ENCODE measurements at places on chromosomes 11 and 22.

GRCh38 chr22:17436981-17437412 is 67.7 kb downstream of the CECR2 start:
- no peak for DNase-seq

GRCh38 chr11:106400949-106401570 is 323.6 kb downstream of the AASDHPPT start:
- DNase-seq = no peak

DNA sequence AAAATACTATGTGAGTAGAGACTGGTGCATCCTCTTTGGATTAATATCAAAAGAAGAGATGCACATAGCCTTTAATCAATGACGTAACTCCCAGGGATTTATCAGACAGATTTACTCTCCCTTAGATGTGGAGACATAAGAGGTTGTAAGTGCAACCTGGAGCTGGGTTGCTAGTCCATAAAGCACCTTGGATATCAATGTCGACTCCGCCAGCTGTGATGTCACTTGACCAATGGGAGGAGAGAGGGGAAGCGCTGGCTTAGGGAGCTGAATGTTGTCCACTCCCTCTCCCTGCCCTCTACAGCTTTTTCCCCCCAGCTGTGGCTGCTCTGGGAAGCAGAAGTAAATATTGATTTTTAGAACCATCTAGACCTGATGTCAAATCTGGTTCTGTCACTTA is 28.9 kb upstream of the TMEM86A start:
- DNase-seq = no peak

DNA sequence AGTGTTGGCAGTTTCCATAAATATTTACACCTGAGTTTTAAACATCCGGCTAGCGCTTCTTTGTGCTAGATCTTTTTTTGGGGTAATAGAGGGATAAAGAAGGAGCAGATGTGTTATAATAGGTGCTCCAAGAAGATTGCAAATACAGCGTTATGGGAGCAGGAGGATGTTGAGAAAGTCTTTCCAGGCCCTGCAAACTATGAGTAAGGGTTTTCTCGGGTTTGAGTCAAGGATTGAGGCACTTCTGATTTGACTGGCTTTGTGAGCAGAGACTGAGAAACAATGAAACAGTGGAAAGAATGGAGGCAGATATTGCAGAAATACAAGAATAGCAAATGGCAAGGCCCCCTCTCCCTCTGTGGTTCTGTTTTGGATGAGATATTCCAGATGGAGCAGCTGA is 155.0 kb upstream of the TIMP3 start:
- peak; percentile 8 for DNase-seq

DNA sequence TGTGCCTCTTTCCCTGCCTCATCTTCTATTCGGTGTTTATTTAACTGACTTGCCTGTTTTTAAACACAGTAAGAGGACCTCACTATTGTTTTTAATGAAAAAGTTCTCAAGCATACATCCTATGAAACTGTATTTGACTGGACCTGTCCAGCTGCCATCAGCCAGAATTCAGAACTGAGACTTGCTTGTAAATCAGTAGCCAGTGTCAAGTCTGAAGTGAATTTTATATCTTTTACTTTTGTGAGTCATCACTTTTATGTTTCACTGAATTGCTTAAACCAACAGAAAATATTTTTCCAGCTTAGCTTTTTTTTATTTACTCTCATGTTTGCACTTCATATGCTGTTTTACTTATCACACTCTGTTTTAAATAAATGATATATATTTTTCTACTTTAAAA is 88.3 kb downstream of the LUZP2 start:
- no peak for DNase-seq

- no peak for DNase-seq
These were observed 806.7 kb downstream of the NTM start for GRCh38 chr11:132177106-132177505.

GRCh38 chr11:24070435-24070834 is 426.4 kb upstream of the LUZP2 start:
- DNase-seq = no peak

DNA sequence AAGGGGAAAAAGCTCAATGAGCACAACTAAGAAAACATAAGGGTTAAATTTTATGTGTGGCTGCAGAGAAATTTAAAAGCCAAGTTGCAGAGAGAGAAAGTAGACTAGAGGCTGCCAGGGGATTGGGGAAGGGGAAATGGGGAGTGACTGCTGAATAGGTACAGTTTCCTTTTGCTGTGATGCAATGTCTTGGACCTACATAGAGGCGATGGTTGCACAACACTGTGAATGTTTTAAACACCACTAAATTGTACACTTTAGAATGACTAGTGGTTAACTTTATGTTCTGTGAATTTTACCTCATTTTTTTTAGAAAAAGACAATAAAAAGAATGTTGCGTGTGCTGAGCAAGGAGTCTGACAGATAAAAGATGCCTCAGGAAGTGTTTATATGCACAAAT is 36.5 kb downstream of the TENM4 start:
- DNase-seq = no peak

GRCh38 chr22:47245286-47245685 is 482.8 kb downstream of the TBC1D22A start:
- DNase-seq = no peak

DNA sequence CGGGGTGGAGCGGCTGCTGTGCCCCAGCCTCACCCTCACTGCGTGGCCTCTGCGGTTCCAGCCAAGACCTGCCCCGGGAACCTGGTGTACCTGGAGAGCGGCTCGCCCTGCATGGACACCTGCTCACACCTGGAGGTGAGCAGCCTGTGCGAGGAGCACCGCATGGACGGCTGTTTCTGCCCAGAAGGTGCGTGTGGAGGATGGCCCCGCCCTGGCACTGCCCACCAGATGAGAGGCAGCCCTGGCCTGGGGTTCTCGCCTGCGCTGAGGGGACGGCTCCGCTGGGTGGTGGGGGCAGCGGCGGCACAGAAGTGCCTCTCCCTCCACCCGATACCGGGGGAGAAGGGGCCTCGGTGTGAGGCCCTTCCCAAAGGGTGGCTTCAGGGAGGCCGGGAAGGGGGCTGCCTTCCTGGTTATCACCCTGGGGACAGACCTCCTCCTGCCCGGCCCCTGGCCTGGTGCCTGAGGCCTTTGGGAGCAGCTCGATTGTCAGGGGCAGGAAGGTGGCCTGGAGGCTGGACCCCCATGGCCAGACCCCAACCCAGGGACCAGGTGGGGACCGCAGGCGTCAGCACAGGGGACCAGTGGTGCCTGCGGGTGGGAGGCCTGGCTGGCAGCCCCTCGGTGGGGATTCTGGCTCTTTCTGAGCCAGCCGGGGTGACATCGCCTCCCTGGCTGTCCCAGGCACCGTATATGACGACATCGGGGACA is 7.1 kb downstream of the MUC2 start:
- DNase-seq = peak; percentile 53

DNA sequence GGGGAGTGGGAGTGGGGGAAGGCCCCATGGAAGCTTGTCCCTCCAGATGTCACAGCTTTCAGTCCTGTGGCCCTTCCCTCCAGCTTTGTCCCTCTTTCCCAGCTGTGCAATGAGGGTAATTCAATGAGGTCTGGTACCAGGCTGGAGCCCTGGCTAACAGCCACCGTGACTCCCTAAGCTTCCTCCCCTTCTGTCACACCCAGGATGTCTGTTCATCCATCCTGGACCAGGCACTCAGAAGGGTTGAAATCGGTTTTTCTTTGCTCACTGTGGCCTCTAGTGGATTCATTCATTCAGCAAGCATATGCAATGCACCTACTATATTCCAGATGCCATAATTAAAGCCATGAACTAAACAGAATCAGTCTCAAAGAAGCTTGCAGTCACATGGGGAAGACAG is 38.7 kb downstream of the SYT13 start:
- DNase-seq = no peak

- peak; percentile 63 for DNase-seq
These were observed 638 bp downstream of the NRGN start for GRCh38 chr11:124740277-124740882.

DNA sequence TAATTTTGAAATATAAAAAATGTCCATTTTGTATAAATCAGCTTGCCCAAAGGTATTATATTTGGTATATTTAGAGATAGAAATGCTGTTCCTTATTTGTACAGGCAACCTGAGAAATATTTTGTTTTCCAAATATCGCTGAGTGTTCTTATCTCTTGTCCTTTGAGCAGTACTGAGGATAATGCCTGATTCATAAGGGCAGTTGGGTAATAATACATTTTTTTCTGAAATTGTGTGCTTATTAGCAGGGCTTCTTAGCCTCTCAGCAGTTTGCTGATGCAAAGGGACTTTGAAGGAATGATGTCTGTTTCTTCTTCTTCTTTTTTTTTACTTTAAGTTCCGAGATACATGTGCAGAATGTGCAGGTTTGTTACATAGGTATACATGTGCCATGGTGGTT is 69.1 kb downstream of the LDLRAD3 start:
- no peak for DNase-seq

GRCh38 chr22:21563912-21564311 is 3.6 kb upstream of the UBE2L3 start:
- no peak for DNase-seq

DNA sequence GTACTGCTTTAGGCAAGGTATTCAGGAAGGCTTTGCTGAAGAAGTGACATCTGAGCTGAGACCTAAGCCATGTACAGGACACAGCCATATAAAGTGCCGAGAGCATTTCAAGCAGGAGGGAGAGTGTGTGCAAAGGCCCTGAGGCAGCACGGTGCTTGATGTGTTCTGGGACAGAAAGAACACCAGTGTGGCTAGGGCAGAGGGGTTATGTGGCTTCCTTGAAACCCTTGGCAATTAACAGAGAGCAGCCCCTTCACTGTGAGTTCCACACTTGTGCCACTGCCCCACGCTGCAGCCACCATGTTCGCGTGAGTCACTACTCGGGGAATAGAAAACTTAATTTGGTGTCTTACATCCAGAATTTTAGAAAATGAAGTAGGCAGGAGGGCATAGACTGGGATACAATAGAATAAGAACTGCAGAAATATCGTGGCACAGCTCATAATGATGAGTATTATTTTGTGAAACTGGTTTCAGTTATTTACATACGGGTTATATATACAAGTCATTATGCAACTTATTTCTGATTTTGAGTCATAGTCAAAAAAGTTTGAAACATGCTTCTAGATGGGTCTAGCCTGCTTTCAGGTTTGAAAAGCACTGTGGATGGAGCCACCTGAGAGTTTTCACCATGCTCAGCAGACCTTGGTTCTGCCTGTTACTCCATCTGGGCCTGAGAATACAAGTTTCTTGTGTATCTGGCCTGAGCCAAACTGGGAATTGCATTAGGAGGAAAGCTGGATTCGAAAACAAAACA is 11.8 kb downstream of the IL10RA start:
- peak; percentile 38 for DNase-seq

- DNase-seq = no peak
These were observed 119.0 kb downstream of the CSTPP1 start for GRCh38 chr11:47055534-47055933.

- no peak for DNase-seq
These were observed 4.5 kb upstream of the CCDC81 start for GRCh38 chr11:86370171-86370570.

GRCh38 chr22:35305525-35306070 is 5.9 kb downstream of the TOM1 start:
- DNase-seq = no peak

- no peak for DNase-seq
These were observed 3.9 kb downstream of the ATF4 start for GRCh38 chr22:39524089-39524752.

- no peak for DNase-seq
These were observed 53.4 kb downstream of the FAM181B start for GRCh38 chr11:82680252-82680651.

- DNase-seq = no peak
These were observed 87.9 kb upstream of the CLPB start for GRCh38 chr11:72522186-72522585.

- DNase-seq = peak; percentile 33
These were observed 528 bp downstream of the WEE1 start for GRCh38 chr11:9573775-9574621.

DNA sequence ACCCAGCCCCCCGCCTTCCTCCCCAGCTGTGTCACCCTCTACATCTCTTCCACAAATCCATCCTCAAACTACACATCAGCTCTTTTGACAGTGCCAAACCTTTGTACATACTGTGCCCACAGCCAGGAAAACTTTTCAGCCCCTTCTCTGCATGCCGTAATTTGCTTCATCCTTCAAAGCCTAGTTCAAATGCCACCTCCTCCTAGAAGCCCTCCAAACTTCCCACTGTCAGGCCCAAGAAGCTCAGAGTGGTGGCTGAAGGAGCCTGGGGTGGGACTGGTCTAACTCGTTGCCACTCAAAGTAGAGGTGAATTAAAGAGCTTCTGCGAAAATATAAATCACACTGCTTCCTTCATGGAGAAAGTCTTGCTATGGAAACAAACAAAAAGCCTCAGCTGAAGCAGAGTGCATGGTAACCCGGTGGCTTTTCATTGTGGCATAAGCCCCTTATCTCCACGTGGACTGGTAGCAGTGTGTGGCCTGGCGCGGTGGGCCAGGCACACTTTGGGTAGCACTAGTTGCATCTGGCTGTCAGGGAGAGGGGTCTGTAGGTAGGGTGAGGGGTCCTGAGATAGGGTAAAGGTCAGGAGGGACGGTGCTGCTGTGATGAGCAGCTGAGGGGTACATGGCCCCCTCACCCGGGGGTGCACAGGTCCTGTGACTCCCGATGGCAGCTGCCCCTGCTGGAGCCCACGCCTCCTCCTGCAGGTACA is 76.9 kb downstream of the MYO7A start:
- DNase-seq = no peak

DNA sequence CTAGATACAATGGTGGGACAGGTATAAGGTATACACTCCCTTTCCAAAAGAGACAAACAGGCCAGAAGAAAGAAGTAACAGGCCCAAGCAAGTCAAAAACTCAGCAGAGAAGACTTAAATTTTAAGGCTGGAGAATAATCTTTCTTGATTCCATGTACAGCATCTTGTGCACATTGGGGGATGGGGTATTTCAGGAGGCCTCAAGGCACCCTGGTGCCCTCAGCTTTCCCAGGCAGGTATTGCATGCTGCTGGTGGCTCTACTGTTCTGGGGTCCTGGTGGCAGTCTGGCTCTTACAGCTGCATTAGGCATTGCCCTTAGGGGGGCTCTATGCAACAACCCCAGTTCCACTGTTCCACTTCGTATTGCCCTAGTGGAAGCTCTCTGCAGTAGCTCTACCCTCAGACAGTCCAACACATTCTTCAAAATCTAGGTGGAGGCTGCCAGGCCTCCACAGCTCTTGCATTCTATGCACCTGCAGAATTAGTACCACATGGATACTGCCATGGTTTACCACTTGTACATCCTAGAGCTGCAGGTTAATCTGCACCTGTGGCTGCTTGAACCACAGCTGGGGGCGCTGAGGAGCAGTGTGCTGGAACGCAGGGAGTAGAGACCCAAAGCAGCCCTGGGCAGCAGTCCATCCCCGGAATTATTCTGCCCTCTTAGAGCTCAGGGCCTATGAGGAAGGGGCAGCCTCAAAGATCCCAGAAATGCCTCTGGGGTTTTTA is 4.2 kb upstream of the CTSC start:
- DNase-seq = no peak

- DNase-seq = peak; percentile 58
These were observed 741 bp upstream of the NAV2 start for GRCh38 chr11:19711911-19712280.

GRCh38 chr11:8477680-8478079 is 116.3 kb downstream of the STK33 start:
- DNase-seq = no peak

DNA sequence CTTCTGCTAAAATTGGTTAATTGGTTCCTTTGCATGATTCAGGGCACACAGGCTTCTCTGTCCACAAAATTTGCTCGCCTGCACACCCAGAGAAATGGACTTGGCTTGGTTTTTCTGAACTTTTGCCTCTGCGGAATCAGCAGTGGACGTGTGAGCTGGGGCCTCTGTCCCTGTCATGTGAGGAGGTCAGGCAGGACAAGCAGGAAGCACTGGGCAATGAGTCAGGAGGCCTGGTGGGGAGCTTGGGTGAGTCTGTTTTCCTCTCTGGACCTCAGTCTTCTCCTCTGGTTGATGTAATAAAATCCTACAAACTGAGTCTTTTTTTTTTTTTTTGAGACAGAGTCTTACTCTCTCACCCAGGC is 10.4 kb upstream of the CELSR1 start:
- DNase-seq = no peak

Measured in activated naive CD4-positive, alpha-beta T cell treated with anti-CD3 and anti-CD28 coated beads, Interleukin-2, amount 50 U/mL, for 72 hours (primary cell).